ENCODE measurements at places on chromosomes 2 and 18. TPM values are rescaled to one million over a fixed set of nuclear protein-coding genes. Genes with fewer than 3 reads are reported as not detected.
A peak's percentile ranks its signal among the peaks of the same experiment; 100 is the strongest.

DNA sequence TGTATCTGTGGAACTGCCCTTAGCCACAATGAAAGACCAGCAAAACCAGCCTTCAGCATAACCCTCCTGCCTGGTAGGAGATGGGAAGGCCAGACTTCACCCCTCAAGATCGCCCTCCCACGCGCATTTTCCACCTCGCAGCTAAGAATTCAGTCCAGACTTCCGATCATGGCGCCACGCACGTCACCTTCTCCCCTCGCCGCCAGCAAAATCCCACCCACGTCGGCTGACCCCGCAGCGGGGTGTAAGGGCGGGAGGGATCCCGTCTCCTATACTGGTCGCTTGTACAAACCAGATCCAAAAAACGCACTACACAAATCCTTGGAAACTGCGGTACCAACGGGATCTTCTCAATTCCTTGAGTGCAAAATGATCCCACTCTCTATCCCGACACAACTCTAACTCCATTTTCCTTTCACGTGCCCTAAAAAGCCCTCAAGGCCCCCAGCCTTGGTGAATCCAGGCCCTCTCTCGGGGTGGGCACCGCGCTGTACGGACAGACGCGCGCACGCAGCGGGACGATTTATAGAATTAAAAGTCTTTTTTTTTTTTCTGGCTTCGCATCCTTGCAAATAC is 1.0 kb upstream of the BMPR2 start:
- DNase-seq = peak; percentile 27

DNA sequence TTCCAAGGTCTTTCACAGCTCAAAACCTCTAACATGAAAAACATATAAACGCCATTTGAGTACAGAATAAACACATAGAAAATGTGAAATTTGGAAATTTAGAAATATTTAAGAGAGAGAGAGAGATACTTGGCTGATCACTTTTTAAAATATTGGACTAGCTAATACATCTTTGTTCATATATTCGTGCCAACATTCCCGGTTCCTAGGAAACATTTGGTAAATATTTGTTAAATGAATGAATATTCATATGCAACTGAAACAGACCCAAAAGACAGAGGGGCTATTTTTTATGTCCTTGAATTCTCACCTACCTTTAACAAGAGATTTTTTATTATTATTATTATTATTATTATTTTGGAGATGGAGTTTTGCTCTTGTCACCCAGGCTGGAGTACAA is 8.3 kb upstream of the COLEC12 start:
- DNase-seq = no peak

GRCh38 chr2:95265182-95265581 is 9.1 kb upstream of the PROM2 start:
- no peak for DNase-seq

GRCh38 chr2:134770702-134771101 is 51.9 kb upstream of the TMEM163 start:
- no peak for DNase-seq

DNA sequence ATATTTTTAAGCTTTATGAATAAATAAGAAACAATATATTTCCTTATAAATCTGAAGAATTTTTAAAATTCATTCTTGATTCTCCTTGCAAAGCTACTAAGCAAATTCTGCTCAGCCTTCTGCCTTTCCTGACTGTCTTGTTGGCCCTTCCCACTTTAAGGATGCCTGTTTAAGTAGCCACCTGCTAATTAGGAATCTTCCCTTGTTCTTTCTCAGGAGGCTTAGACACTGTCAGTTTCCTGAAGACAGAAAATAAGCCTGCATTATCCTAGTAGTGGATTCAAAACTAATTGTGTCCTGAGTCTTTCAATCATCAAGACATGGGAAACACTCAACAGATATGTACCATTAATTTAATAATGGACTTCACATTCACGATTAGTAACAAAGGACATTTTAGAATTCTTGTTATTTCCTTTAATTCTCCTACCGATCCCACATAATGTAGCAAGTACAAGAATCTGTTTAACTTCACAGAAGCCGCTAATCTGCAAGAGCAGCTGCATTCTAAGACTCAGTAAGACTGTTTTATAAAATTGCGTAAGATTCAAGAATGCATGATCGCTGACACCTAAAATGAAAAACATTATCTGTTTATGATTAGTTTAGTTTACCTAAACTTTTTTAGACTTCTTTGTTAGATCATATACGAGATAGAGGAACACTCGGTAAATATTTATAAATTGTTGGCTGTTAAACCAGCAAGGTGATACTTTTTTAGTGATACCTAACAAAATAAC is 445.4 kb upstream of the DSEL start:
- DNase-seq = no peak

The HOXD12 gene
- not detected for total RNA-seq

- DNase-seq = no peak
Measured at GRCh38 chr2:224666951-224667553, 49.1 kb downstream of the CCDC195 start.

The CCDC85A gene
- not detected for total RNA-seq

DNA sequence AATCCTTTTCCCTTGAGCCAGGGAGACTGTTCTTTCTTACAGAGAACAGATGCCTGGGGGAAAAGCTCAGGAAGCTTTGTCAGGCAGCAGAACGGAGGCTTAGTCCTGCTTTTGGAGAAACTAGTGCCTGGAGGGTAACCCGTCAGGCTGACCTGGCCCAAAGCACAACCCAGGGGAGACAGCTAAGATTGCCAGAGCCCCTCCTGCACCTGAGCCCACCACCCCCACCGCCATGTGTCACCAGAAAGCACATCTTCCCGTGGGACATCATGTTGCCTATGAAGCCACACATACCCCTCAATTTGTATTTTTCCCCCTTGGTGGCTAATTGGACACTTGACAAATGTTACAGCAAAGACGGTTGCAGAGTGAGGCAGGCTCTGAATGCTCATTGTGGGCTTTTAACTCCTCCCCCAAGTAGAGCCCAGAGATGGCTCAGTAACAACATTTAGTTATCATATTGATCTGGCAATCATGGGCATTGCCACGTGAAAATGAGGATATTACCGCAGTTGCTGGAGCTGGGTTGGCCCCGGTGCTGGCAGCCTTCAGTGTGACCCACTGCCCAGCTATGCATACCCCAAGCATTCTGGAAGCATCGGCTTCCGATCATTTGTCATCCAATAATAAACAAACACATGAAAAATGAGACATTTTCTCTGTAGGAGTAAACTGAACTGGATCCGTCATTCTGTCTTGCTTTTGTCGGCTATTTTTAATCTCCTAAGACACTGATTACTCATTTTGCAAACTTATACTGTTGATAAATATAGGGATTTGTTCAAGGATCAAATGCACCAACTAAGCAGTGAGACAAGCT is 229.5 kb downstream of the ATAD2B start:
- no peak for DNase-seq

DNA sequence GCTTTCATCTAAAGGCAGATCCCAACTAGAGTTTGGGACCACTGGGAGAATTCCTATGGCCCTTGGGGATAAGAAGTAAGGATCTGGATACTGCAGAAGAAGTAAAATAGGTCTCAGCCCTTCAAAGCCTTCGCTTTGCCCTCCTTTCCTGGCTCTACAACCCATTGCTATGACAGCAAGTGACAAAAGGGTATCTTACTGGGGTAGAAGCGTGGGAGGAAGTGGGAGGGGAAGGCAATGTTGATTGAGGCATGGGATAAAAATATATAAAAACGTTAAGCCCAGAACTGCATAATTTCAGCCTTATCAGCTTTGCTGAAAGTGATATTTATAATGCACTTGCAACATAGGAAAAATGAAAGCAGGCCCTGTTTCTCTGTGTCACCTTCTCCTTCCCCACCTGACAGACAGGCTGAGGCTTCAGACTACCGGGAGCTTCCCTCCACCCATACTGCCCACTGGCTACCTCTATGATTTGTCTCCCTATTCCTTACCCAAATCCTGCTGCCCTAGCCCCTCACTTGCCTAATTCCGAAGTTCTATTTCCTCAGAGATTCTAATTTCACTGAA is 14.9 kb upstream of the SOS1 start:
- peak; percentile 47 for DNase-seq

DNA sequence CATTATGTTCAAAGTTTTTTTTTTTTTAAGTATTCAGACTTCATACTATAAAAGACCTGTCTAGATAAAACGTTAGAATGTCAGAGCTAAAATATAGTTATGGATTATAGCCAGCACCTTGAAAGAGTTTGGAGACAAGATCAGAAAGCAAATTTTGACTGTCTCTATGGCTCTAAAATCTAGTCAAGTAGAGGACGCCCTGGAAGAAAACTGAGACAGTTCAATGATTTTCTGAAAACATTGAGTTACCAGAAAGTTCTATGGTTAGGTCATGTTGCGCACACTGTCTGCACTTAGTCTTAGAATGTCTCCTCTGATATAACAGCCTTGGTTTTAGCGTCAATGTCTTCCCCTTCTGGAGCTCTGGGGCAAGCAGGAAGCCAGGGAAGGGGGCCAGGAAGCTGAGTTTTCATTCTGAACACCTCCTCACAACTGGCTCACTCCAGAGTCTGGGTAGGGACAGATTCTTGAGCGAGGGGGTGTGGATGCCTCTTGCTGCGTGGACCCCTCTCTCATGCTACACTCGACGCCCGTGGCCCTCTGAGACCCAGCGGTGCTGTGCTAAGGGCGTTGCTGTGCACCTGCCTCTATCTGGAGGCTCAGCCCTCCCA is 99.5 kb downstream of the RNF144A start:
- DNase-seq = no peak

DNA sequence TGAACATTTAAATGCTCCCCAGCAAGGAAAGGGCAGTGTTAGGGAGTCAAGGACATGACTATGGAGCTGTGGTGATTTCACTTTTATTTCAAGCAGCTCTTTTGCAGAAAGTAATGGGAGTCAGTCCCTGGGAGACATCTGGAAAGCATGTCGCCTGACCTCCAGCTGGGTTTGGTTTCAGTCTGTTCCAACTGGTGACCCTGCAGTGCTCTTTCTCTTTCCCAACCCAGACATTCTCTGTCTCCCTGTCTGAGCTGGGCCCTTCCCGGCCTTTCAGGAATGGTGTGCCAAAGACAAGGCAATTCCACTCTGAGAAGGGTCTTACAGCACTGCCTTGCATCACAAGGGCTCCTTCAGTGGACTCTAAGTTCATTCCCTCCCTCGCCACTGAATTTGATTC is 323.2 kb downstream of the OSR1 start:
- no peak for DNase-seq

- no peak for DNase-seq
Measured at GRCh38 chr2:217740178-217740577, 262.6 kb downstream of the TNS1 start.

GRCh38 chr18:70423988-70424387 is 135.1 kb downstream of the SOCS6 start:
- DNase-seq = no peak

DNA sequence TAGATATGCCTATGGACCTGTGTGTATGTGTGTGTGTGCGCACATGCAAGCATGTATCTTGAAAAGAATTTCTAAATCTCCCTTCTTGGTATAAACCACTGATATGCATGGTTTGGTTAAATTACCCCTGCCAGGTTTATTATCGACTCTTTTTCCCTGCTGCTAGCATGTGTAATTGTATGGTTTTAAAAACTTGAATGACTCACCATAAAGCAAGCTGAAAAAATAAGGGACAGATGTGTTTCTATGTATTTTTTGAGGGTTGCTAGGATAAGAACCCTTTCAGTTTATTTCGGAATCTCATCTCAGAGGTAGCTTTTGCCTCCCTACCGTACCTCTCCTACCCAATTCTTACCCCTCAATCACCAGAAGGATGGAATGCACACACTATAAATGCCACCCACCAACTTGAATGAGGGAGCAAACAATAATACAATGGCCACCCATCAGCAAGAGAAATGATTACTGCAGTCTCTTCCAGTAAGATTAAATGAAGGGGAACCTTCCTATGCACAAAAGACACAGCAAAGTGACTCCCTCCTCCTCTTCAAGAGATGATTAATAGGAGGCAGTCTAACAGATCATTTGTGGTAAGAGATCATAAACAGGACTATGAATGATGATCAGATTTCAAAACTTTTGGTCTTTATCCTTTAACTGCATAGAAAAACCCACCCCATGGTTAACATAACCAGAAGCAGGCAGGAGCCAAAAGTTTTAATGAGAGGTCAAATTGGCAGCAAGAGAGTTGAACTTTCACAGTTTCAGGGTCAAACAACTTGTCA is 357.2 kb downstream of the SATB2 start:
- DNase-seq = no peak

The EMILIN2 gene
- total RNA-seq = 3.2 TPM

- no peak for DNase-seq
Measured at GRCh38 chr2:229591611-229592010, 122.7 kb downstream of the DNER start.

DNA sequence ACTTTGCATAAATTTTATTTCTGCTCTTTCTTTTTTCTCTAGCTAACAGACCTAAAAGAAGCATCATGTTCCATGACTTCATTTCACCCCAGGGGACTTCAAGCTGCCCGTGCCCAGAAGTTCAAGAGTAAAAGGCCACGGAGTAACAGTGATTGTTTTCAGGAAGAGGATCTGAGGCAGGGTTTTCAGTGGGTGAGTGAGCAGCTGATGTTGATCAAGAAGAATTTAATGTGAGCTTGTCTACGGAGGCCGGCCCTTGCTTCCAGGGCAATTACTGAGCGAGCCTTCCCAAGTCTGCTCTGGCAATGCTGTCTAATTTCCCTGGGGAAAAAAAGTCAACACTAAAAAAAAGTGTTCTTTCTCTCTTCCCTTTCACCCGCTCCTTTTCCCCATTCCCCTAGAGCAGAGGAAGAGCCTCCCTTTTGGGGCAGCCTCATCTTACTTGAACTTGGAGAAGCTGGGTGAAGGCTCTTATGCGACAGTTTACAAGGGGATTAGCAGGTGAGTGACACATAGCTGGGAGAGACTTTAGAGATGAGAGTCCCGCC is 1.2 kb downstream of the CDK15 start:
- DNase-seq = no peak

The GAD1 gene
- not detected for total RNA-seq

DNA sequence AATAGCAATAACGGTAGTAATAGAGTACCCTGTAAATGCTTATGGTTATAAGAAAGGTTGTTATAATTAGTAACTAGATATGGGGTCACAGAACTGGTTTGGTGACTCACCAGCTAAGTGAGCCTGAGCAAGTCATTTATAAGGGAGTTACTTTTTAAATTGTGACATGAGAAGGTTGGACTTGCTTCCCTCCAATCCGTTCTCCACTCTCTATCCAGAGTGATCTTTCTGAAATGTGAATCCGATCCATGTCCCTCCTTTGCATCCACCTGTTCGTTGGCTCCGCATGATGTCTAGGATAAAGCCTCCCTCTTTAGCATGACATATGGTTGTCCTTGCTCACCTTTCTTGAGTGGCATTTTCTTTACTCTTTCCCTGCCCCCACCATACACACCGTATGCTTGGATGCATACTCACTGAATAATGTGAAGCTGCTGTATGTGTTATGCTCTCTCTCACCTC is 83.1 kb downstream of the CDC42EP3 start:
- DNase-seq = no peak

The GPR155 gene
- total RNA-seq = 9.0 TPM
